Activated naive CD8-positive, alpha-beta T cell treated with anti-CD3 and anti-CD28 coated beads, Interleukin-2, amount 50 U/mL, for 16 hours (primary cell): ENCODE measurements at places on chromosomes 6 and 20.

GRCh38 chr20:25286917-25287316, 39.0 kb downstream of the PYGB start:
- DNase-seq: no peak

- DNase-seq: no peak
Observed at GRCh38 chr6:110620065-110620464, 143.7 kb upstream of the SLC22A16 start.

GRCh38 chr6:34151321-34152041, 5.6 kb upstream of the GRM4 start:
- no peak for DNase-seq

DNA sequence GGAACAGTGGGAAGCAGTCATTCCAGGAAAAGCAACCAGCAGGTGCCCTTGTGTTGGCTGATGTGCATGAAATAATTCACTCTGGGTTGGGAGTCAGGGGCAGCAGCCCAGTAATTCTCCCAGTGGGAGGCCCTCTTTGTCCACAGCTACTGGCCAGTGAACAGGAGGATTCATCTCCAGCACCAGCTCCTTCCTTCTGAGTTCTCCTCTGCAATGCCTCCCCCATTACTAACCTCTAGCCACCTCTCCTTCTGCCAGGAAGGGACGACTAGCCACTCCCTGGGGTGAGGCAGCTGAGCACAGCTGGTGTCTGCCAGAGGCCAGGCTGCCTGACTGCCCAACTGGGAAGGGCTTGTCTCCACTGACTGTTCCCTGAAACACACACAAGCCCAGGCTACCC, 12.5 kb upstream of the R3HDML start:
- no peak for DNase-seq

GRCh38 chr6:38639498-38640215, at the start of gene BTBD9:
TSS of gene BTBD9 (minus strand) at chr6:38639929.
- DNase-seq: peak; percentile 53

DNA sequence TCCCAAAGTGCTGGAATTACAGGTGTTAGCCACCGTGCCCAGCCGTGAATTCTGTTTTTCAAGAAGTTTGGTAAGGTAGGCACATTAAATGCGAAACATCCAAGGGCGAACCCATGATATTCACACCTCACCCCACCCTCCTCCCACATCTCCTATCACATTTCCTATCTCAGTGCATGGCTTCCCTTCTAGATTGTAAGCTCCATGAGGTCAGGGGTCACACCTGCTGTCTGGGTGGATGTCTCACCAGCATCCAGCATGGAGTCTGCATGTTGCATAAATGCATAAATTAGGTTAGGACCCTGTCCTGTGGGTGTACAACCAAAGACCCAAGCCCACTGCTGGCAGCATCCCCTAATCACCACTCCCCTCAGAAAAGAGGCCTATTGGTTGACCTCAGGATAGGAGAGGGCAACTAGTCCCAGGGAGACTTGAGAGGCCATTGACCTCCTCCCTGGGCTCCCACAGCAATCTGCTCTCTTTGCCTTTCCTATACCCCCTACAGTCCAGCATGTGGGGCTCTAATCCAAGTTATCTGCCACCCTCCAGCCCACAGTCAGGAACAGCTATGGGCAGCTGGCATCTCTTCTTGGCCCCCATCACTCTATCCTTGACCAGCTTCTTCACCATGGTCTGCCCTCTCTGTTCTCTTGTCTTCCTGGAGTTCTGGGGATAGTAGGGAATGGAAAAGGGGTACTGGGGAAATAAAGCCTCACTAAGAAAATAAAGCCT, 4.2 kb downstream of the PRRT1 start:
- no peak for DNase-seq

GRCh38 chr6:80517525-80517924, 411.1 kb downstream of the BCKDHB start:
- no peak for DNase-seq
